ENCODE measurements at places on chromosomes 2 and 18. TPM values are rescaled to one million over a fixed set of nuclear protein-coding genes. Genes with fewer than 3 reads are reported as not detected.

- no peaks in the 10 kb centered on the region for H3K36me3 ChIP-seq
- H3K27me3 ChIP-seq = no peaks in the 10 kb centered on the region
- H3K27ac ChIP-seq = no peak overlapping the region
- H3K4me1 ChIP-seq = no peaks in the 10 kb centered on the region
Observed at GRCh38 chr2:167181134-167181533, 292.9 kb downstream of the XIRP2 start.

DNA sequence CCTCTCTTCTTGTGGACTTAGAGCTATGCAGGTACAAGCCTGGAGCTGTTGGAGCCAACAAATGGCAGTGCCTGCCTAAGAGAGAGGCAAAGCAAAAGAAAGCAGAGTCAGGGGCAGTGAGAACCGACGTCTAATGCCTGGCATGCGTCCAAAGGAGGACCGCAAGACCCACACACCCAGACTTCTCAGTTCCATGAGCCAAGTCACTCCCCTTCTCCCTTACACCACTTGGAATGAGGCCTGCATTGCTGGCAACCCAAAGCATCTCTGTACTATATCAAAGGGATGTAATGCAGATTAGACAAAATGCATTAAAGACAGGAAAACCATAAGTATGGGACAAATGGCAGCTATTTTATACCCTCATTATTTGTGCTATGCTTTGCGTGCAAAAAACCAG lies 49.9 kb upstream of the RNU4ATAC start:
- peak overlapping the region; percentile 45 for H3K27ac ChIP-seq
- peaks cover 30% of the 10 kb centered on the region for H3K4me1 ChIP-seq
- H3K4me3 ChIP-seq = no peak overlapping the region
- no peaks in the 10 kb centered on the region for H3K27me3 ChIP-seq
- DNase-seq = no peak
- H3K36me3 ChIP-seq = peaks cover 2% of the 10 kb centered on the region

GRCh38 chr2:182942756-182943155 lies 76.3 kb upstream of the FRZB start:
- H3K36me3 ChIP-seq = peaks cover 12% of the 10 kb centered on the region
- H3K4me1 ChIP-seq = peaks cover 11% of the 10 kb centered on the region
- no peak for DNase-seq
- no peak overlapping the region for H3K27ac ChIP-seq
- H3K4me3 ChIP-seq = no peak overlapping the region

DSG1 gene
- total RNA-seq = not detected

IL1R2 gene
- 1.1 TPM for total RNA-seq

All from T-helper 17 cell (primary cell).